ENCODE measurements at places on chromosomes 6 and 20.
A peak's percentile ranks its signal among the peaks of the same experiment; 100 is the strongest.

- peak; percentile 94 for DNase-seq
Observed at GRCh38 chr6:44058617-44059358, 68.5 kb downstream of the MRPL14 start.

DNA sequence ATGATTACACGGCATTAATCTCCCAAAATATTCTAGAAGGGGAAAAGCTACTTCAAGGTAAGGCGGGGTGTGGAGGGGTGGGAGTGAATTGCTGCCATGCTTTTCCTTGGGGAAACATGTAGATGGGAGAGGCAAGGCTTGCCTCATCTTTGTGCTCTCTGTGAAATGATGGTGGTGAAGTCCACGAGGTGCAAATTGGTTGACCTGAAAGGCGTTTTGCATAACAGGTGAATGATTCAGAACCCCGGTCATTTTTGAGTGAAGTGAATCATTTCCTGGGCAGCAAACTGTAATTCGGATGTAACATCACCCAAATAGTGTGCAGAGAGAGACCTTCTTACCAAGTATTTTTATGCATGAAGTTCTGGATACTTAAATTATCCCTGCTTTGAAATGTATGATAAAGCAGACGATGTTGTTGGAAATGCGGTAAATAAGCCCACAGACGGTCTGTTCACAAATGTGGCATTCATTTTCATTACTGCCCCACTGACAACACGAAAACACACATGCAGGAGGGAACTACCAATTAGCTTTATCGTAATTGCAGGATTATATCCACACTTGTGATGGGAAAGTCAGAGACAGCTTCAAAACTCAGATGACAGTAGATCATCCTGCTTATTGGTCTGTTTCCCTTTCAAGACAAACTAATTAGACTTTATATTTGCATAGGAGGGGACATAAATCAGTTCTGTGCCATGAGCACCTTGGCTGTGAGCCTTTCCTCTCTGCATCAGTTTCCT, 3.0 kb downstream of the CDH4 start:
- peak; percentile 37 for DNase-seq

GRCh38 chr6:107811591-107812218, 12.4 kb downstream of the SCML4 start:
- peak; percentile 26 for DNase-seq

DNA sequence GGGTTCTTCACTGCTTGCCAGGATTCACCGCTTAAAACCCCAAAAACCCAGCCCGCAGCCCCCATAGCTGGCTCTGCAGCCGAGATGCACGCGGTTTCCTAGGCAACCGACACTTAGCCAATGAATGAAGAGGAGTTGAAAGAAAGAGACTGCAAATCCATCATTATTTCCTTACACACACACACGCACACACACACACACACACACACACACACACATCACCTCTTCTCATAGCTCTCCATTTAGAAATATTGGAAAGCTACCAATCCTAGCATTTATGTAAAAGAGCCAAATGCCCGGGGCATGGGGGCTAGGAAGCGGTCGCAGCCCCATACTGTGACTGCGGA, 3.4 kb upstream of the TUBB2B start:
- peak; percentile 35 for DNase-seq

DNA sequence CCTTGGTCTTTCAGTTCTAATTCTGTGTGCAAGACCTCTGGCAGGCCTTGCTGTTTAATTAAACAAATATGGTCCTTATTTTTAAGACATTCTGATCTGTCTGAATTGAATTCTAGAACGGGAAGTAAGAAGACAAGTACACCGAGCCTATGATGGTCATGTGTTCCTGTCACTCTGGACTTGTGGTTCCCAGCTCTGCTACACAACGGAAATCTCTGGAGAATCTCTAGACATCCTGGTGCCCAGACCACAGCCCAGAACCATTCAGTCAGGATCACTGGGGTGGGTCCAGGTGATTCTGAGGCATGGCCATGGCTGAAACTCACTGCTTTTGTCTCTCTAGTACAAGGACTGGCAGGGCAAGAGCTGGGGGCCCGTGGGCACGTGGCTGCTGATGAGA, 15.9 kb upstream of the KCNK16 start:
- DNase-seq = no peak

- peak; percentile 30 for DNase-seq
Observed at GRCh38 chr6:90216072-90216977, 80.3 kb downstream of the BACH2 start.

DNA sequence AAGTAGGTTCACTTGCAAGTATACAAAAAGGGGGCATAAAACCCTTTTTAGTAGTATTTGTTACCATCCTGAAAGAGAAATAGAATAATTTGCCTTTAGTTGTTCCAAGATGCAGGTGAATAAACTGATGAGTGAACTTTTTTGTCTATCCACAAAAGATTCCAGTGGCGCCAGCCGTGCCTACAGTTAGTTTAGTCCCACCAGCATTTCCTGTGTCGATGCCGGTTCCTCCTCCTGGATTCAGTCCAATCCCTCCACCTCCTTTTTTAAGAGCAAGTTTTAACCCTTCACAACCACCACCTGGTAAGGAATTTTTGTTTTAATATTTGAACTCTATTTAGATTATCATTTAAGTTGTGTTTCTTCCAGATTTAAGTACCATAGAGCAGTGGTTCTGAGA, 90.9 kb downstream of the SCAF8 start:
- DNase-seq = peak; percentile 7

DNA sequence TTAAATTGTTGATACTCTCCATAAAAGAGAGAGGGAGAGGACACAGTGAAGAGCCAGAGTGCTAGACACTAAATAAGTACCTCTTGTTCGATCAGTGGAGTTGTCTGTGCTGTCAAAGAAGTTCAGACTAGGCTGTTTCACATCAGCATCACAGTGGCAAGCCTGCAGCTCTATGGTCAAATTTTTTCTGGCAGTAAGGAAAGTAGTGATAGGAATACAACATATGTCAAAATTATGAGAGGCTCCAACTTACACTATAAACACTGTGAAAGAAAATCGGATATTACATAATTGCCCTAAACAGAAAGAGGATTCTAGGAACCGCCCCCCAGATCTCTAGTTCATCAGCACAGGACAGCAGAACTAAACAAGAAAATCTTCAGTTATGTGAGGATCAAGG, 23.1 kb downstream of the DNAH8 start:
- no peak for DNase-seq

DNA sequence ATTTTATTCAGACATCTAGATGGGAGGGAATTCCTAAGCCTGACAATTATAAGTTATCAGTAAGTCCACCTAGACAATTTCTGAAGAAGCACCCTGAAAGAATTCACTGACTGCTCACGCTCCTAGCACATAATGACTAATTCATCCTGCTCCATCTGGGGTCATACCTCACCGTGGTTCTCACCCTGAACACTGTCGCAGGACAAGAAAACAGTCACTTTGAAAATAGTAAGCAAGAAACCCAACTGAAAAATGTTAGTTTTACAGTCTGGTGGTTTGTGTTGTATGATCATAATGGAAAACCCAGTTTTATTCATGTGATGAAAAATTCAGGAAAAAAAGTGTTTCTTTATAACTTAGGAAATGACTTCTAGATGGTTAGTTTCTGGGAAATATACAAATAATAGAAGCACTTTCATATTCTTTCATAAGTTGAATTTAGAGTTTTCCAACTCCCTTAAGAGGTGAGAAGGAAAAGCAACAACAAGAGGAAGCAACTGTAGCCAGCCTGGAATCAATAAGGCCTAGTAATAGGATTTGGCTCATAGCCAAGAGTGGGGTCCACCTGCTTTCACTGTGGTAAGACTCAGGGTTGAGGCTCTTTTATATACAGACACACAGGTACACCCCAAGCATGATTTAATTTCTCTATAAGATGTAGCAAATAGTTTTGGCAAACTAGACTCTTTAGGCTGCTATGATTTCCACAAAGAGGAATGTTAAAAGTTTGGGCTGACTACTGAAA, 94.1 kb downstream of the HIVEP2 start:
- DNase-seq = no peak

DNA sequence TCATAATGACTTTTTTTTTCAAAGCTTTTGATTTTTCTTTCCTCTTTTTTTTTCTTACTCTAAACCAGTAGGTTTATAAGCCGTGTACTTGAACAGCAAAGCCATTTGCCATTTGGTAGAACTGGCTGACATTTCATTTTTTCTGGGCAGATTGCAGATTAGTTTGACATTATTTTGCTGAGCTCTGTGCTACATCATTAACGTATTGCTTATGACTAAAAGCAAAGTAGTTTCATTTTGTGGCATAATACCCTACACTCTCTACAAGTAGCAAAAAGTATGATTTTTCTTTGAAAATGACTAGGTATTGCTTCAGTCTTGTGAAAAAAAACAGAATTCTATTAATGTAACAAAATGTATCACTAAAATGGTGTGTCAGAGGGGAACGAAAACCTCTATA, 141.3 kb downstream of the GRIK2 start:
- DNase-seq = no peak

DNA sequence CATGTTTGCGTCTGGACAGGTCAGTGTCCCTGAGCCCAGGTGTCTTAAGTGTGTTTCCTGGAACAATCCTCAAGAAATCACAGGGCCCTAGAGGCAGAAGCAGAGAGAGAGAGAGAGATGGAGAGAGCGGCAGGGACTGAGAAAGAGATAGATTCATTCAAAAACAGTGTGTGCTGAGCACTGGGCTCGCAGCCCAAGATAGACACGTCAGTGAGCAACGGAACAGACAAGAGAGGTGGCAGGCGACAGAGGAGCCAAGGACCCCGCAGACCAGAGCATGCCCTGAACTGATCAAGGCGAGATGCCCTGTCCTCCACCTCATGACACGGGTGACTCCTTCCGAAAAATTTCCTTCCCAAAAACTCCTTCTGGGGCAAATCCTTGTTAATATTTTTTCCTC, 362.0 kb upstream of the SULF2 start:
- no peak for DNase-seq

GRCh38 chr6:67886036-67886707, 748.9 kb upstream of the ADGRB3 start:
- DNase-seq = no peak
